ENCODE measurements at places on chromosomes 3 and 15. TPM values are rescaled to one million over a fixed set of nuclear protein-coding genes. Genes with fewer than 3 reads are reported as not detected.

DNA sequence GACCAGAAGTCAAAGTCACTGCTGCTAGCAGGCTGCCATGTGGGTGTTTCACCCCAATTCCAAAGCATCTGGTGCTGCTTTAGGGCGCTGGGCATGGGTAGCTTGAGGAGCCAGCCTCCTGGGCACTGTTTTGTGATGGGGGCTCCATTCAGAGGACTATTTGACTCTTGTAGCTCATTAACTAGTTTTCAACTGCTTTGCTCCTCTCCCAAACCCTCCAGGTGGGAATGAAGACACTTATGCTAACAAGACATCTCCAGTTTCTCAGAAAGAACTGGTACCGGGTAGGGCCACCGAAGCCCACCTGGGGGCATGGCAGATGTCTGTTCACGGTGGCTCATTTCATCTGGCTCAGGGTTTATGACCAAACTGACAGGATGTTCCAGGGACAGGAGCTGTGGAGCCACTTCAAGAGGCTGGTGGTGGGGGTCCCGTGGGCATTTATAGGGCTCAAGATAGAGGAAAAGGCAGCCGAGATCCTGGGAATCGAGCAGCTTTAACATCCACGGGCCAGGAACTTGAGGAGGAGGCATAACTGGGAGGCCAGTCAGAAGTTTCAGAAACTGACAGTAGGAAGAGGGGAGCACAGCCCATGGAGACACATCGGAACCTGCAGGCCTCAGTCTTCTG is 17.7 kb downstream of the AMOTL2 start:
- peak; percentile 34 for DNase-seq

DNA sequence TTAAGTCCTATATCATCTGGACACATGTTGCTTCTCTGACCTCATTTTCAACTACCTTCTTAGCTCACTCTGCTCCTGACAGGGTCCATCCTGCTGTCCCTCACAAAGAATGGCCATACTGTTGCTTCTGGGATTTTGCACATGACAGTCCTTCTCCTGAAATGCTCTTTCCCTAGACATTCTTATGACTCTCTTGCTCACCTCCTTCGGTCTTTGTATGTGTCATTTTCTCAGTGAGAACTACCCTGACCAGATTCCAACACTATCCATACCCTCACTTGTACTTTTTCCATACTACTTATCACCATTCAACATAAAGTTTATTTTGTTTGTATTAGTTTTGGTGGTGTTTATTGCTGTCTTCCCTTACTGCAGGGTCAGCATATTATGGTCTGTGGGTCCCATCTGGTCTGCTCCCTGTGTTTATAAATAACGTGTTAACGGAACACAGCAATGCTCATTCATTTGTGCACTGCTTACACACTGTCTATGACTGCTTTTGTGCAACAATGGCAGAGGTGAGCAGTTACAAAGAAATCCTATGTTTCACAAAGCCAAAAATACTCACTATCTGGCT is 159.5 kb downstream of the SPATA16 start:
- no peak for DNase-seq

GRCh38 chr3:131474115-131474514 is 28.7 kb downstream of the MRPL3 start:
- DNase-seq, result no peak

CFAP100 gene
- 2.4 TPM for total RNA-seq

CNTN4 gene
- total RNA-seq, result 54.3 TPM

Data from dorsolateral prefrontal cortex (tissue), 122 donors.